ENCODE measurements at places on chromosomes 4 and X. TPM values are rescaled to one million over a fixed set of nuclear protein-coding genes. Genes with fewer than 3 reads are reported as not detected.

DNA sequence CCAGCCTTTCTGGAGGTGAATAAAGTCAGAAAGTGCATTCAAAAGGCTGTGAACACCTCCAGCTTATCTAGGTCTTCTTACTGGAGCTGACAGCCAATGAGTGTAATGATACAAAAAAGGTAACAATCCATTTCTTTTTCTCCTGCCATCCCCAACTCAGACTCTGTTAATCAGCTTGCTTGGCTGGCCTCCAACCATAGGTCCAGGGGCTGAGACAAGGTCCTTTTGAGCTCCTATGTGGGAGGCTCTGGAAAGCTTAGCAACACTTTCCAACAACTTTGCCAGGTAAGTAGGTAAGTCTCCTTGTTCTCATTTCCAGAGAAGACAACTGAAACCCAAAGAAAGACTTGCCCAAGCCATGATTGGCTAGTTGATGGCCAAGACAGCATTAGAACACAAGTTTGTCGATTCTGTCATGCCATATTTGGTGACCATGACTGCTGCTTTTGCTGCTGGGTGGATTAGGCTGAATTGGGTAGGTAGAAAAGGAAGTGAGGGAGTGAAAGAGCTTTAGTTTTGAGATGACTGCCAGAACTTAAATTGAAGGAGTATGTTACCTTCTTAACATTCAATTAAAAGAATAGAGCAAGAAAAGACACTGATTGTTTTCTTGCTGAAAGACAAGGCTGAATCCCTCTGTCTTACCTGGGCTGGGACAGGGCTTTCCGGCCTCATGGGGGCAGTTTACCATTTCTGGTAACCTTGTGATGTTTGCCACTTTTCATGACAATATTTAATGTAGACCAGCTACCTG lies 22.8 kb downstream of the VSIG4 start:
- no peak for DNase-seq

USP9X gene
- total RNA-seq, result 93.8 TPM

DNA sequence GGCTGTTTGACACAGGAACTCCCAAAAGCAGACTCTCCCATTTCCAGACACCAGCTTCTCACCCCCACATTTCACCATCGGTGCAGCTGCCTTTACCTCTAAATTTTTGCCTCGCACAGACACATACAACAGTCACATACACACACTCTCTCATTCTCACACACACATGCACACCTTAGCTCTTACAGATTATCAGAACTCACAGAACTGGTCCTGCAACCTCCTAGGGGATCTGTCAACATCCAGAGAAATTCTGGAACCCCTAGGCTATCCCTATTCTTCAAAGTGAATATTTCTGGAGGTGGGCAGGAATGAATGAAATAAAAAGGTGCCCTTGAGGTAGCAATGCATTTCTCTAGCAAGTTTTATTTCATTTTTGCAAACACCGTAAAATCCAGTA lies 4.1 kb downstream of the HS6ST2 start:
- DNase-seq, result no peak

- DNase-seq, result no peak
Measured at GRCh38 chr4:2303121-2303685, 41.3 kb upstream of the MXD4 start.

- DNase-seq, result no peak
Measured at GRCh38 chr4:20666012-20666860, 34.0 kb upstream of the PACRGL start.

RASL11B gene
- total RNA-seq, result 14.5 TPM

ANOS1 gene
- total RNA-seq, result 2.3 TPM

DNA sequence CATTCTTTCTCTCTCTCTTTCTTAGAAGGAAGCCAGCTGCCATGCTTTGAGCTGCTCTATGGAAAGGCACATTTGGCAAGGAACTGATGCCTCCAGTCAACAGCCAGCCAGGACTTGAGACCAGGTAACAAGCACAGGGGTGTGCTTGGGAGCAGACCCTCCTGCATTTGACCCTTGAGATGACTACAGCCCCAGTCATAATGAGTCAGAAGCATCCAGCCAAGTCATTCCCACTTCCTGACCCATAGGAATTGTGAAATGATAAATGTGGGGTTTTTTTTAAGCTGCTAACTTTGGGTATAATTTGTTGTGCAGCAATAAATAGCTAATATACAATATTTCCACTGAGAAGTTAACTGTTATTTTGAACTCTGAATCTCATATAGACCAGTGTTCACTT lies 446.9 kb downstream of the GRXCR1 start:
- DNase-seq, result no peak

DNA sequence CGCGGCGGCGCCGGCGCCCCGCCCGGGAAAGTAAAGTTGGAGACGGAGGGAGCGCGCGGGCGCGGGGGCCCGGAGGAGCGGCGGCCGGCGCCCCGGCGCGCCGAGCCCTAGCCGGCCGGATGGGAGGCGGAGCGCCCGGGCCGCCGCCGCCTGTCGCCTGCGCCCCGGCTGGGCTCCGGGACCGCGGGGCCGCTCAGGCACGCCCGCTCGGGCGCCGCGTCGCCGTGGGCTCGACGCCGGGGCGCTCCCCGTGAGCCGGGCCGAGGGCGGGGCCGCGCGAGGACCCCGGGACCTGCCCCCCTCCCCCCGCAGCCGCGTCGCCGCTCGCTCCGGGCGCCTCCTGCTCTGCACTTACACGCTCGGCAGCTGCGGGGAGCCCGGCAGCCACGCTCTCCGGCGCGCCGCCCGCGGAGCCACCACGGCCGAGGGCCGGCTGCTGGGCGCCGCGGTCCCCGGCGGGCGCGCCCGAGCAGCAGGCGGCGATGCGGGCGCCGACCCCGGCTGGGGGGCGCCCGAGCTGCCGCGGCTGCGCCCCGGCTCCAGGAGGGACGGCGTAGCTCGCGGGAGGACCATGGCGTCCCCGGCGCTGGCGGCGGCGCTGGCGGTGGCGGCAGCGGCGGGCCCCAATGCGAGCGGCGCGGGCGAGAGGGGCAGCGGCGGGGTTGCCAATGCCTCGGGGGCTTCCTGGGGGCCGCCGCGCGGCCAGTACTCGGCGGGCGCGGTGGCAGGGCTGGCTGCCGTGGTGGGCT lies at the start of gene ADRA2C:
TSS of gene ADRA2C (plus strand) at position 350 of the 749 bp plus-strand sequence. CDS start at position 572, 222 bp downstream.
- DNase-seq, result peak; percentile 55

Measured in ureter (tissue), 1 donor.